ENCODE measurements at places on chromosomes 13 and 19.

- DNase-seq, result no peak
These were observed 10.2 kb downstream of the TNFAIP8L1 start for GRCh38 chr19:4649392-4650047.

- DNase-seq, result no peak
These were observed 8.7 kb downstream of the PROSER3 start for GRCh38 chr19:35766571-35767104.

- DNase-seq, result no peak
These were observed 35.7 kb downstream of the TFDP1 start for GRCh38 chr13:113620036-113620796.

- no peak for DNase-seq
These were observed 21.2 kb upstream of the GTF3A start for GRCh38 chr13:27403203-27403678.

GRCh38 chr13:113528101-113528812, 37.7 kb upstream of the DCUN1D2 start:
- DNase-seq, result no peak

Data from activated CD4-positive, alpha-beta T cell treated with anti-CD3 and anti-CD28 coated beads, Interleukin-2, amount 50 U/mL, for 4 hours (primary cell).